Left lobe of liver (tissue), 2 donors: ENCODE measurements at places on chromosomes 6 and 20. TPM values are rescaled to one million over a fixed set of nuclear protein-coding genes. Genes with fewer than 3 reads are reported as not detected.

NINL gene
- 20.1 TPM for total RNA-seq

GJA1 gene
- total RNA-seq: 2.1 TPM

ABHD16B gene
- not detected for total RNA-seq

OTOR gene
- not detected for total RNA-seq

RNF144B gene
- total RNA-seq: 17.5 TPM

WFDC2 gene
- total RNA-seq: 3.7 TPM

F13A1 gene
- 1.1 TPM for total RNA-seq

HAO1 gene
- 224 TPM for total RNA-seq

SNRNP48 gene
- total RNA-seq: 7.6 TPM

TPBG gene
- 1.0 TPM for total RNA-seq

AVP gene
- not detected for total RNA-seq

C20orf96 gene
- total RNA-seq: 2.0 TPM

ZNF451 gene
- total RNA-seq: 19.3 TPM
